ENCODE measurements at places on chromosomes 7 and 10.
A peak's percentile ranks its signal among the peaks of the same experiment; 100 is the strongest.

- H3K27me3 ChIP-seq, result no peaks in the 10 kb centered on the region
- H3K36me3 ChIP-seq, result no peaks in the 10 kb centered on the region
- peak overlapping the region; percentile 92 for H3K4me3 ChIP-seq
- DNase-seq, result no peak
- H3K4me1 ChIP-seq, result peaks cover 23% of the 10 kb centered on the region
Observed at GRCh38 chr7:148699782-148700629, 1.3 kb downstream of the CUL1 start.

DNA sequence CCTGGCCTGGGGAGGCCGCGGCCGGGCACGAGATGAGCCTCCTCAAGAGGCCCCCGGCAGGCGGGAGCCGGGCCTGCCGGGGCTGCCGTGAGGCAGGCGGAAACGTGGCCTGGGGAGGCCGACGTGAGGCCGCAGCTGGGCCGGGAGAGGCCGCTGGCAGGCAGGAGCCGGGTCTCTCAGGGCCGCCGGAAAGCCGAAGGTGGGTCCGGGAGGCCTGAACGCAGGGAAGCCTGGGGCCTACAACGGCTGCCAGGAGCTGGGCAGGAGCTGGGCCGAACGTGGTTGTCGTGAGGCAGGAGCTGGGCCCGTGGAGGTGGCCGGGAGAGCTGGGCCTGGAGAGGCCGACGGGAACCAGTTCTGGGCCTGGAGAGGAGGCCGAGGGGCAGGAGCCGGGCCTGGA lies 171.9 kb downstream of the TPST1 start:
- no peak overlapping the region for H3K4me3 ChIP-seq
- no peaks in the 10 kb centered on the region for H3K4me1 ChIP-seq
- H3K27me3 ChIP-seq, result no peaks in the 10 kb centered on the region
- no peak for DNase-seq
- H3K36me3 ChIP-seq, result no peaks in the 10 kb centered on the region

- no peaks in the 10 kb centered on the region for H3K27me3 ChIP-seq
- DNase-seq, result no peak
- peaks cover 9% of the 10 kb centered on the region for H3K36me3 ChIP-seq
- no peak overlapping the region for H3K4me3 ChIP-seq
- no peaks in the 10 kb centered on the region for H3K4me1 ChIP-seq
Observed at GRCh38 chr10:119567978-119568377, 25.5 kb upstream of the RGS10 start.

GRCh38 chr10:110363572-110364411 lies 59.1 kb upstream of the SMNDC1 start:
- peaks cover 6% of the 10 kb centered on the region for H3K4me1 ChIP-seq
- no peaks in the 10 kb centered on the region for H3K27me3 ChIP-seq
- no peak overlapping the region for H3K27ac ChIP-seq
- H3K36me3 ChIP-seq, result no peaks in the 10 kb centered on the region

GRCh38 chr10:78212786-78213175 lies 179.1 kb downstream of the RPS24 start:
- no peak overlapping the region for H3K27ac ChIP-seq
- peaks cover 47% of the 10 kb centered on the region for H3K4me1 ChIP-seq
- DNase-seq, result no peak
- H3K4me3 ChIP-seq, result no peak overlapping the region
- no peaks in the 10 kb centered on the region for H3K36me3 ChIP-seq
- H3K27me3 ChIP-seq, result peaks cover 4% of the 10 kb centered on the region

DNA sequence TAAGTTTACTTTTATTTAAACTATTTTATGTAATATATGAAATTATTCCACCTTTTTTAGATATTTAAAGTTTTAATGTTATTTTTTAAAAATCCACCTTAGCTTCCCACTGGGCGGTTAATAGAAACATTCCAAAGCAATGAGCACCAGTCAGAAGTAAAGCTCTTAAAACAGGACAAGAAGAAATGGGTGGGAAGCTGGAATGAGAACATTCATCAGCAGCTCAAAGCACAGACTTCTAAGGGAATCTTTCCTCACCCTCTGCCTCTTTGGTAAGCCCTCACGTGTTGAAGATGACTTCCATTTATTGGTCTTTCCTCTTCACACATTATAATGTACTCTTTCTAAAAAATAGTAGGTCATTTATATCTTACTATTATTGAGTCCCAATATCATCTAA lies 3.1 kb downstream of the AGMO start:
- no peaks in the 10 kb centered on the region for H3K36me3 ChIP-seq
- H3K4me3 ChIP-seq, result no peak overlapping the region
- H3K27me3 ChIP-seq, result no peaks in the 10 kb centered on the region
- DNase-seq, result no peak

DNA sequence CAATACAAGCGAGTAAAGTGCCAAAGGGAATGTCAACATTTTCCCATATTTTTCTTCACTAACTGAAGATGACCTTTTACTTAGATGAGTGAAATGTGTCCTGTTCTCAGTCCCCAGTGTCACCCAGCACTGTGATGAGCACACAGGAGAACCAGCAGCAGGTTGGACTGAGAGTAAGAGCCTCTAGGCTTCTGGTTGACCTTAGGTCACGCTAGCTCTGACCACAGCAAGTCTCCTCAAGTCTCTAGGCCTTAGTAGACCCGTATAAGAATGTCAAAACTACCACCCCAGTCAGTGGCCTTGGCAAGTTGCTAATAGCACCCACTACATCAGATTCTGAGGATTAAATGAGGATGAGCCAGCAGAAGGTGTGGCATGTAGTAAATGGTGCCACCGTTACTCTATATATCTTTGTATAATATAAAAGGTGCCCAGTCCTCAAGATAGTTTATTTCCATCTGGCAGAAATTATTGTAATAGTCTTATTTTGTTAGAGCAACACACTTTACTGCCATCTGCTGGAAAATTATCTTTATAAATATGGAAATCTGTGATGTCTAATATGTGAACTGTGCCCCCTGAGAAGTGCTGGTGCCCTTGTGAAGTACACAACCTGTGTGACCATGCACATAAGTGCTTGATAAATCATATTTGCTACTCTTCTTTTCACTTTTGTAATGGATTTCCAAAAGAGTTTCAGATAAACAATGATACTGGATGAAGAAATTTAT lies 75.7 kb downstream of the SPAG6 start:
- DNase-seq, result no peak
- no peaks in the 10 kb centered on the region for H3K4me1 ChIP-seq
- no peak overlapping the region for H3K27ac ChIP-seq
- no peak overlapping the region for H3K4me3 ChIP-seq

GRCh38 chr7:157018328-157018996 lies 8.0 kb upstream of the MNX1 start:
- peaks cover 3% of the 10 kb centered on the region for H3K4me1 ChIP-seq
- H3K36me3 ChIP-seq, result no peaks in the 10 kb centered on the region
- DNase-seq, result no peak
- no peak overlapping the region for H3K4me3 ChIP-seq

DNA sequence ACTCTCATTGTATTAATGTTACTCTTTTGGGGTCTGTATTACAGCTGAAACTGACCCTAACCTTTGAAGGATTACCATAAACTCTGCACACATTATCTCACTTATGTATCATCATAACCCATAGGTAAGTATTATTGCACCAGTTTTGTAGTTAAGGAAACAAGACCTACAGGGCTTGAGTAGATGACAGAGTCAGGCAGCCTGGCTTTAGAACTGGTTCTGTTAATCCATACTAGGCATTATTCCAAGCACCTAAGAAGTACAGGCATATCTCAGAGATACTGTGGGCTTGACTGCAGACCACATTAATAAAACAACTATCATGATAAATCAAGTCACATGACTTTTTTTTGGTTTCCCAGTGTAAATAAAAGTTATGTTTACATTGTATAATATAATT lies 17.1 kb upstream of the AKR1B1 start:
- no peaks in the 10 kb centered on the region for H3K36me3 ChIP-seq
- H3K4me1 ChIP-seq, result no peaks in the 10 kb centered on the region

GRCh38 chr7:84339306-84339705 lies 144.7 kb upstream of the SEMA3A start:
- H3K4me3 ChIP-seq, result no peak overlapping the region
- no peak overlapping the region for H3K27ac ChIP-seq
- no peaks in the 10 kb centered on the region for H3K36me3 ChIP-seq
- no peaks in the 10 kb centered on the region for H3K4me1 ChIP-seq
- DNase-seq, result no peak
- H3K27me3 ChIP-seq, result no peaks in the 10 kb centered on the region

- DNase-seq, result no peak
- no peak overlapping the region for H3K27ac ChIP-seq
- no peaks in the 10 kb centered on the region for H3K27me3 ChIP-seq
- H3K4me1 ChIP-seq, result no peaks in the 10 kb centered on the region
- no peaks in the 10 kb centered on the region for H3K36me3 ChIP-seq
- no peak overlapping the region for H3K4me3 ChIP-seq
Observed at GRCh38 chr7:10268034-10268433, 705.6 kb upstream of the PHF14 start.

DNA sequence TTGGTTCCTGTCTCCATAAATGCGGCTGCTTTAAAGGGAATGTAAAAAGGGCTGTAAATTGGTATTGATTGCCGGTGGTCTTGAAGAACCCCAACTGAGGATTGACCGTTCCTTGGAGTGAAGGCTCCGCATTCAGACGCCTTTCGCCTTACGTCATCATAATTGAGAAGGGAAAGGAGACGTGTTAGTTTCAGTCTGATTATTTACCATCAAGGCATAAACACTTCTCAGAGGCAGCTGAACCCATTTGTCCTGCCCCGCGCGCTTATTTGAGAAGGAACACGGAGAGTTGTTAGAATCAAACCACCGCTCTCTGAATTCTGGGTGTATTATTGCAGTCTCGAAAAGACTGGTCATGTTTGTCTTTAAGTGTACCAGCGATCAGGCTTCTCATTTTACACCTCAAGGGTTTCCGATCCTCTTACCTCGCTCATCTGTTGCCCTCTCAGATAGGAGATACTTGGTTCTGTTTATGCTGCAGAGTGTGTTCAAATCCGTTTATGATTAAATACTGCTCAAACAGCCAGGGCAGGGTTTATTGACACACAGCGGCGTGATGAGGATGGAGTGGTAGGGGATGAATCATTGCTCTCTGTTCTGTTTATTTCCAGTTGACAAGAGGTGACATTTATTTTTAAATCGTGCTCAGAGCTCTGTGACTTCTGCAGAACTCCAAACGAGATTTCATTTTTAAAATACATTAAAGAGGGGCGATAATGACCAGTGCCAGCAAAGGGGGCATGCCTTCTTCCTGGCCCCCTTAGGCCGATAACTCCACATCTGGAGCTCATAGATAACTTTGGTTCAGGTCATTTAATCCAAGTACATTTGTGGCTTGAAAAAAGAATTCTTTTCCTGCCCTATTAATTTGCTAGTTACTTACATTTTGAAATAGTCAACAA lies 30.4 kb downstream of the FOXK1 start:
- DNase-seq, result no peak
- H3K36me3 ChIP-seq, result peaks cover 10% of the 10 kb centered on the region
- H3K4me1 ChIP-seq, result no peaks in the 10 kb centered on the region
- no peak overlapping the region for H3K27ac ChIP-seq
- H3K27me3 ChIP-seq, result no peaks in the 10 kb centered on the region

DNA sequence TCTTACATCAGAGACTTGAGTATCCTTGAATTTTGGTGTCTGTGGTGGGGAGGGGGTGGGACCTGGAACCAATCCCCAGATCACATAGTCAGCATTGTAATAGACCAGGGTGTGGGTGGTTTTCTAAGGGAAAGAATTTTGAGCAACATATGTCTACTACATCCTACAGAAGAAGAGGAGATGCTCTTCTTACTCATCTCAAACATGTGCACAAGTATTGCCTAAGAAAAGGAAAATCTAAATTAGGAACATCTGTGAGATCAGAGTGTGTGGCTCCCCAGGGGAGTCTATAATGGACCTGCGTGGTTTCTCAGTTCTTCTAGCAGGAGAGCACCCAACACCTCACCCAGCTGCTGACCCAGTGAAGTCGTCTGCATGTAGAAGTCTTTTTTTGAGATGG lies 148.8 kb downstream of the CCDC3 start:
- H3K4me1 ChIP-seq, result no peaks in the 10 kb centered on the region
- H3K27ac ChIP-seq, result no peak overlapping the region
- H3K4me3 ChIP-seq, result no peak overlapping the region
- no peaks in the 10 kb centered on the region for H3K27me3 ChIP-seq
- H3K36me3 ChIP-seq, result no peaks in the 10 kb centered on the region

DNA sequence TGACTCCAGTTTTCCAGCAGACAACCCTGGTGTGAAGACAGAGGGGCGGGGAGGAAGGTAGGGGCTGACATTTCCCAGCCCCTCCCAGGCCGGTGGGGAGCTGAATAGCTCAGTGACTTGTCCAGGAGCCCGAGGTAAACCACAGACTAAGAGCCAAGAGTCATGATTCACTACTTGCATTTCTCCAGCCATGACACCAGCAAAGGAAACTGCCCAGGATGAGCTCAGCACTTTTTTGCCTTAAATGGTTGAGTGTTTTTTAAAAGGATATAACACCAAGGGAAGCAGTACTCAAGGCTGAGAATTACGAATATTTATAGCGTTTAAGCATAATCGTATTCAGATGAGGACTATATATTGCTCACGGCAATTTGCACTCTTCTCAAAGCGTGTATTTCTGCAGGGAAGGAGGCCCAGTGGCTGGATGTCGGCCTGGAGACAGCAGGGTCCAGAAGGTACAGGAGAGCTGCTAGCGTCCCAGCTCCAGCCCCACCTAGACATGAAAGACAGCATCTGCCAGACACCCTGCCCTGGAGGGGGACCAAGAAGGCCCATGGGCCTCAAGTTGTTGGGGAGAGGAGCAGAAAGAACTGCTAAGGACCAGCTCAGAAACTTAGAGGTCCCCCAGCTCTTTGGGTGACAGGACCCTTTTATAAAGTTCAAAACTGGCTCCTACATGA lies 141.4 kb downstream of the GRID1 start:
- DNase-seq, result no peak
- H3K27ac ChIP-seq, result no peak overlapping the region
- no peak overlapping the region for H3K4me3 ChIP-seq
- H3K4me1 ChIP-seq, result no peaks in the 10 kb centered on the region
- no peaks in the 10 kb centered on the region for H3K27me3 ChIP-seq

- no peak overlapping the region for H3K27ac ChIP-seq
- peaks cover 17% of the 10 kb centered on the region for H3K4me1 ChIP-seq
- no peak overlapping the region for H3K4me3 ChIP-seq
- H3K36me3 ChIP-seq, result no peaks in the 10 kb centered on the region
- no peak for DNase-seq
- peaks cover 8% of the 10 kb centered on the region for H3K27me3 ChIP-seq
Observed at GRCh38 chr10:88987243-88987725, 3.3 kb upstream of the FAS start.

DNA sequence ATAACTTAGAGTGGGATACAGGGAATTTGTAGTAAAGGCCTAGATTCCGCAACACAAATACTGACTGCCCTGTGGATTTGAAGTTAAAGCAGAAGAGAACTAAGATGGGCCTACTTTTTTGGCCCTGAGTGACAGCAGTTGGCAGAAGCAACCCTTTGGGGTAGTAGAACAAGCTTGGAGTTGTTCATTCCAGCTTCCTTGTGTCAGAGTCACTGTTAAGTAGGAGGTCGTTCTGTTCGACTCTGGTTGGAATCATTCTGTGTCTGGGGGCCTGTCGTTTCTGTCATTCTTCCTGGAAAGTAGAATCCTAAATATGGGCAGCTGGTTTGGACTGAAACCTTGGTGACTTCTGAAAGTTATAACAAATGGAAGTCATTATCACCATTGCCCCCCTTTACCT lies 865.9 kb downstream of the LRMDA start:
- H3K4me3 ChIP-seq, result no peak overlapping the region
- no peaks in the 10 kb centered on the region for H3K27me3 ChIP-seq
- no peak overlapping the region for H3K27ac ChIP-seq
- no peak for DNase-seq

- H3K4me3 ChIP-seq, result no peak overlapping the region
- no peak overlapping the region for H3K27ac ChIP-seq
- DNase-seq, result no peak
- H3K27me3 ChIP-seq, result no peaks in the 10 kb centered on the region
Observed at GRCh38 chr7:108358553-108358952, 97.7 kb downstream of the NRCAM start.

- DNase-seq, result no peak
- H3K4me1 ChIP-seq, result no peaks in the 10 kb centered on the region
- no peak overlapping the region for H3K4me3 ChIP-seq
- peaks cover 61% of the 10 kb centered on the region for H3K36me3 ChIP-seq
- no peak overlapping the region for H3K27ac ChIP-seq
- H3K27me3 ChIP-seq, result no peaks in the 10 kb centered on the region
Observed at GRCh38 chr7:6139189-6139996, 108.2 kb downstream of the ANKRD61 start.
